Left ventricle myocardium inferior (tissue), 1 donor: ENCODE measurements at places on chromosomes 6 and 20.

- DNase-seq = no peak
Observed at GRCh38 chr6:167674486-167674885, 152.2 kb upstream of the AFDN start.

GRCh38 chr6:143578054-143578453, 66.5 kb upstream of the FUCA2 start:
- DNase-seq = no peak

DNA sequence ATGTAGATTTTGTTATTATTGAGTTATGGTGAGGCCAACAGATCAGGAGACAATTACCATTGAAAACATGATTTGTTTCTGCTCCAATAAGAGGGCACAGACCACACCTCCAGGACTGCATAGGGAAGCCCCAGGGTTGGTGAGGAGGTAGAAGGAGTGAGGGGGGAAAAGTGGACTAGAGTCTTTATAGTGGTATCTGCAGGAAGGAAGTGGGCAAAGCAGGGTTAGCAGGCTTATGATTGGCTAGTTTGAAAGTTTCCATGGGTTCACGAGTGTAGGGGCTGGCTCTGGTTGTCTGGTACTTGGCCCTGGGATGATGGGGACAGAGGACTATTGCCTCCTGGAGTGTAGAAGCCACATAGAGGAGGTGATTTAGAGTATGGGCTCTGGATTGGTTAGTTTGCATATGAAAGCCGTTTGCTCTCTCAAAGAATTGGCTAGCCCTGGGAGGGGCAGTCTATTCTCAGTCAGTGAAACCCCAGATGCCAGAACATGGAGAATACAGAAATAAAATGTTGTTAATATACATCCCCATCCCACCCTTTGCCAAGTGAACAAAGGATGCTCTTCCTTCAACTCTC, 156.6 kb downstream of the KLHL32 start:
- no peak for DNase-seq

GRCh38 chr20:4795394-4795793, 73.7 kb downstream of the PRND start:
- DNase-seq = no peak

DNA sequence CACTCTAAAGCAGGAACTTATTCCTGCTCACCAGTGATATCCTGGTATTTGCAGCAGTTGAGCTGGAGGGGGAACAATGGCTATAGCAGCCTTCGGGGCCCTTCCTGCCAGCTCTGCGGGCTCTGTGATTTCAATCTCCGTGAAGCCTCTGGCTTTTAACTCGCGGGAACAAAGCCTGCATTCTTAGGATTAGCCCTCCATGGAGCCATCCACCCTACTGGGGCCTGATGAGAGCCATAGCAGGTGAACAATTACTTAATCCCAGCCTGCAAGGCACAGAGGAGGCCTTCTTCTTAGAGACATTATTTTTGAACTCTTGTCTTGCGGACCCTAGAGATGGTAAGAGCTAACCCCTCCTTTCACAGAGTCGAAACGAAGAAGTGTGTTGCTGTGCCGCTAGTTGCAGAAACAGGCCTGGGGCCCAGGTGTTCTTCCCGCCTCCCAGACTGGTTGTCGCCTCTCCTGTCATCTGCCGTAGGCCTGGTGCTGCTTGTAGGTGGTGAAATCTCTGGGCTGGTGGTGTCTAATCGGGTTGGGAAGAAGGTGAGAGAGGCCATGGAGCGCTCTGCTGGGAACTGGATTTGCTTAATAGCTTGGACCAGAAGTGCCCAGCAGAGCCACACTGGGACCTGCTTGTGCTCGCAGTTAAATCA, 9.7 kb downstream of the GHRH start:
- no peak for DNase-seq

GRCh38 chr20:50258790-50259483, 68.3 kb downstream of the CEBPB start:
- DNase-seq = no peak

- no peak for DNase-seq
Observed at GRCh38 chr20:47175493-47175892, 181.0 kb downstream of the ZMYND8 start.

DNA sequence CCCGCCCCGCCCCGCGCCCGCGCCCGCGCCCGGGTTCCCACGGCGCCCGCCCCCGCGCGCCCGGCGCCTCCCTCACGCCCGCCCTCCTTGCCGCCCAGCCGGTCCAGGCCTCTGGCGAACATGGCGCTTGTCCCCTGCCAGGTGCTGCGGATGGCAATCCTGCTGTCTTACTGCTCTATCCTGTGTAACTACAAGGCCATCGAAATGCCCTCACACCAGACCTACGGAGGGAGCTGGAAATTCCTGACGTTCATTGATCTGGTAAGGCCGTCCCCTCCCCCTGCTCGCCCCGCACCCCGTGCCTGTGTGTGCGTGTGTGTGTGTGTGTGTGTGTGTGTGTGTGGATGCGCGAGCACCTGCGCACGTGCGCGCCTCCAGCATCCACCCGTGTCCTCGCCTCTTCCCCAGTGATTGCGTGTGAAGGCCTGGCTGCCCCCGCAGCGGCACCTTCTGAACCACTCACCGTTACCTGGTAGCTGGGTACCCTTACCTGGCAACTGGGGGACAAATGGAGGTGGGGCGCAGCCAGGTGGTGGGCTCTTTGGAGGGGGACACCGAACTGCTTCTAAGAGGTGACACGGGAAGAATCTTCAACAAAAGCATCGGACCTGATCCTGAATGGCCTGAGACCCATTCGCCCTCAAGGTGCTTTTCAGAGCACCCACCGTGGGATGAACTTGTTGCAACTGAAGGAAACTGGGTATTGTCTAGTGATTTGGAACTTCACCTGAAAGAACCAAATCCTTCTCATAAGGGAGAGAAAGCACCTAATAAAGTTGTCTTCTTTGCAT, at the start of gene AIG1:
TSS of gene AIG1 (plus strand) at position 84 of the 791 bp plus-strand sequence. CDS start at position 121, 37 bp downstream.
- DNase-seq = no peak

DNA sequence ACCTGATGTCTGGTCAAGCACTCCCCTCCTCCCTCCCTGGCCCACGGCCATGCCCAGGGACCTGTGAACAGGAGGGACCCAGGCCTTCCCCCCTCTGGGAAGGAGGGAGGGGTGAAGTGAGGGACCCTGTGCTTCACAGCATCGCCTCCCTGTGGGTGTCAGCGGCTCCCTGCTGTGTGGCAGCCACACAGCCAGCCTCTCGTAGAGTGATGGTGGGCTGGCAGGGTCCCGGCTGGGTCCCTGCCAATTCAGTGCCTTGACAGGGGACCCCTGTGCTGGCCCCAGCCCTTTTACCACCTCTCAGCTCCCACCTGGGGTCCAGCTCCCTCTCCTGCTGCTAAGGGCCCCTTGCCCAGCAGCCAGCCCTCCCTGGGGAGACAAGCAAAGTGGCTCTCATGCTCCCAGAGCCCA, 31.3 kb upstream of the GRM4 start:
- no peak for DNase-seq

- DNase-seq = no peak
Observed at GRCh38 chr20:59437601-59438031, 137.2 kb downstream of the EDN3 start.

DNA sequence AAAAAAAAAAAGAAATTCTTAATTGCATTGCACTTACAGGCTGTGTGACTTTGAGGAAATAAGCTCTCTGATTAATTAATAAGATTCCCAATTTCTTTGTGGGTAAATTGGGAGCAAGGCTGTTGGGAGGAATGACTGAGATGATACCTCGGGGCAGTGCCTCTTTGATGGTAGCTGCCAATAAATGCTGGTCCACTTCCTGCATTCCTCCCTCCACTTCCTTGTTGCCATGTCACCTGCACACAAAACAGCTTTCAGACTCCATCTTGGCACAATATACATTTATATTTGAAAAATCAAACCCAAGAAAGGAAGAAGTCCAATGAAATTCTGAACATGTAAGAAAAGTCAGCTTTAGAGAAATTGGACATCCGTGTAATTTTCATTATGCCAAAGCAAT, 45.1 kb downstream of the MTHFD1L start:
- DNase-seq = no peak

GRCh38 chr20:58518387-58518786, 3.2 kb upstream of the APCDD1L start:
- DNase-seq = no peak

DNA sequence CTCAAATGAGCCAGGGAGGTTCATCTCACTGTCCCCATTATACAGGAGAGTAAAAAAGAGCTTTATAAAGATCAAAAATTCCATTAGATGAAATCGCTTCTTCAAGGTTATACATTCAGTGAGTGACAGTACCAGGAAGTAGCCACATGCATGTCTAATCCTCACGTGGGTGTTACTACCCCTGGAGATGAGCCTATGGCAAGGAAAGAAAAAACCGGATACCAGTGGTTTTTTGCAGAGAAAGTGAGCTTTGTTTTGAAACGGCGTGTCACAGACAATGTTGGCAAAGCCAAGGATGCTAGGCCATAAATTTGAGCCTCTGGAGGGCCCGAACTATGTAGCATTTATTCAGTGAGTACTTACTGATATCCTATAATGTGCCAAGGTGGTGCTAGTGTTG, 215.0 kb upstream of the RIN2 start:
- no peak for DNase-seq

DNA sequence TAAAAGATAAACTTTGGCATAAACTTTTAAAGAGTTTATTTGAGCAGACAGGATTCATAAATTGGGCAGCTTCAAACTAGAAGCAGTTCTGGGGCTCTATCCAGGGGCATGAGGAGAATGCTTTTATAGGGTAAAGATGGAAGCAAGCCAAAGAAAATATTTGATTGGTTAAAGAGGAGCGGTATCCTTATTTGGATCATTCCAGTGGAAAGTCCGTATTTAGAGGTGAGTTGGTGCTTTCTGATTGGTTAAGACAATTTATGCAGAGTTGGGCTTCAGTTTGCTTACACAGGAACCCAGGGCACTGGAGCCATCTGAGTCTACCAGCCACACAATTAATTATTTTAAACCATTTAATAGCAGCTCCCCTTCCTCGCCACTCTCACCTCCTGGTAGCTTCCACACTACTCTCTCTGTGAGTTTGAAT, 37.9 kb upstream of the RNF217 start:
- no peak for DNase-seq

- no peak for DNase-seq
Observed at GRCh38 chr6:121533321-121533841, 97.9 kb downstream of the GJA1 start.

- no peak for DNase-seq
Observed at GRCh38 chr6:87897663-87898062, 150.0 kb upstream of the SPACA1 start.

DNA sequence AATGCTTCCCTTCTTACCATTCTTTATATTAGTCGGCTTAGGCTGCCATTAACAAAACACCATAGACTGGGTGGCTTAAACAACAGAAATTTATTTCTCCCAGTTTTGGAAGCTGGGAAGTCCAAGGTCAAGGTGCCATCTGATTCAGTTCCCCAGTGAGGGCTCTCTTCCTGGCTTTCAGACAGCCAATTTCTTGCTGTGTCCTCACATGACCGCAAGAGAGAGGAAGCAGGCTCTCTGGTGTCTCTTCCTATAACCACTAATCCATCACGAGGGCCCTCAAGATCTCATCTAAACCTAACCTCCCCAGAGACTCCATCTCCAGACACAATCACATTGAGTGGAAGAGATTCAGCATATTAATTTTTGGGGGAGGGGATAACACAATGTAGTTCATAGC, 193.0 kb upstream of the SGK1 start:
- no peak for DNase-seq

GRCh38 chr6:144730088-144730645, 445.0 kb downstream of the UTRN start:
- no peak for DNase-seq

DNA sequence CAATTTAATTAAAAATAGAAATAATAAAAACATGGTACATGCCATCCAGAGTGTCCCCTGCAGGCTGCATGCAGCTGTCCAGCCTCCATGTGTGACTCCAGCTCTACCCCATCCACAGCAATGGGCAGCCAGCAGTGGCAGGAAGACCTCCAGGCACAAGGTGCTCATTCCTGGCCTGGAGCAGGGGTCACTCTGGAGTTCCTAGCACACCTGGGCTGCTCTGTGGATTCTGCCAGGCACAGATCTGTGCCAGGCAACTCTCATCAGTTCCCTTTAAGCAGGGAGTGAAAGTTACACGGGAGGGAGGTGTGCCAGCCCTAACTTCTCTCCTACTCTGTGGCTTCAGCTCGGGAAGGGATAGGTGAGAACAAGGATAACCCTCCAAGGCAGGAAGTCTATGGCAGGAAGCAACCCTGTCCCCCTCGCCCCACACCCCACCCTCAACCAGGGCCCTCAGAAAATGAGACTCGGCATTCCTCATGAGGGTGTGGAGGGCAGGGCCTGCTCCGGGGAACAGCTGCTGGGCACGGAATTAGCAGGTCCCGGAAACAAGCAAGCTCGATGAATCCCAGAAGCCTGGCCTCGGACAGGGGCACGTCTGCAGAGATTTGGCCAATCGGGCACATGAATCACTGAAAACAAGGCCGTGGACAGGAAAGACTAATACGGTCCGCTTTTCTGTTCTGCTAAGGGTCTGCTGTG, 10.0 kb downstream of the JPH2 start:
- DNase-seq = no peak

GRCh38 chr20:25199473-25200260, 4.2 kb downstream of the ENTPD6 start:
- DNase-seq = no peak

DNA sequence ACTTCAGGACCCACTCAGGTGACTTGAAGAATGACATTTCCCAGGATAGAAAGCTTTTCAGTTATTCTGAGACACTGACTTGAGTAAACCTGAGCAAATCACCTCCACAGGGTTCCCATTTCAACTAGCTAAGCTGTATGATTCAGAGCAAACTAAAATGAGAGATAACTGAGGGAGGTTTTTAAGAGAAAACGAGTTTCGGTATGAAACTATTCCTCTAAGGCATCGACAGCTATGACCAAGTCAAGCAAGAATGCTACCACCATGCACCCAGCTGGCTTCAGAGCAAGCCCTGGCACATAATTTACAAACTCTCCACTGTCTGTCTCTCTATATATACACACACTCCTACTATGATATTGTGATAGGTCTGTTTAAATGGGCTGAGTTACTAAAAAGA, 75.4 kb downstream of the PERP start:
- no peak for DNase-seq

DNA sequence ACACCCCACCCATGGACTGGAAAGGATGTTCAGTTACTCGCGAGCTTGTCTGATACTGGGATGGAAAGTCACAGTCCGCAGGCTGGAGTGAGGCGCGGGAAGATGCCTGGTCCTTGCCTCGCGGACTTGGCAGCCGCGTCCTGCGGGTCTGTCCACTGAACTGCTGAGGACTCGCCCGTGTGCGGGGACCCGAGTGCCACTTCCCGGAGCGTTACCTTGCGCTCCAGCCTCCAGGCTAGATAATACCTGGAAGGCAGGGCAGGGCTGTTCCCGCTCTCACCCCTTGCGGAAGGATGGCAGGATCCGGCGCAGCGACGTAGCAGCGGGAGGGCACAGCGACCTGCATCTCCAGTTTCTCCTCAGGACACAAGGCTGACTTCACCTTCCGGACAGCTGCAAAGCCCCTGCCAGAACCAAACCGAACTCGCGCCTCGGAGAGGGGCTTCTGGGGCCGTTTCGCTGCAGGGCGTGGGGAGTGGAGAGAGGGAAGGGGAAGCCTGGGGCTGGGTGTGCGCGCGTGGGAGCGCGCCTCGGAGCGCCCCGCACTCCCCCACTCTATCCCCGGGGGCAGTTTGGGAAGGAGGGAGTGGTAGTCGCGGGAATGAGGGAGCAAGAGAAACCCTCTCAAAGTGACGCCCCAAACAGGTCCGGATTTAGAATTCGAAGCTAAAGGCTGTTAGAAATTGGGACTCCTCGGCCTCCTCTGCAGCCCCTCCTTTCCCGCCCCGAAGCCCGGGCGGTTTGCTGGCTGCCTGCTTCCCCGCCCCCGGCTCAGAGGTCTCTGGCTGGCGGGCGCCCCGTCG, at the start of gene KCNQ5:
TSS of gene KCNQ5 (plus strand) at position 774 of the 803 bp plus-strand sequence.
- DNase-seq = no peak

- no peak for DNase-seq
Observed at GRCh38 chr6:166907373-166907841, 48.9 kb downstream of the RNASET2 start.

- no peak for DNase-seq
Observed at GRCh38 chr6:168210239-168211105, 109.1 kb downstream of the DACT2 start.
